GM04503 (cell line): ENCODE measurements at places on chromosomes 5 and 9.

DNA sequence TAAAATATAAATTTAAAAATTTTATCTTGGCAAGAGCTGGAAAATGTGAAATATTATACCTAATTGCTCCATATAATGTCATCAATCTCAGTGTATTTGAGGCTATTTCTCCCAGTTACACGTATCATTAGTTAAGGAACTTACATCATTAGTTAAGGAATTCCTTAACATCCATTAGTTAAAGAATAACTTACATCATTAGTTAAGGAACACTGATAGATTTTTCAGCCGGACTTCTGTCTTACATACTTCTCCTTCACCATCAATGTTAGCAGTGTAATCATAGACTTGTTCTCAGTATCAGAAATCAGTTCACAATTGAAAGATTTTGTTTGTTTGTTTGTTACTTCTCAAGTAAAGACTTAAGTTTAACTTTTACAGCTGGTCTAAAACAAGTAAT, 524.4 kb upstream of the CHD1 start:
- DNase-seq, result no peak

- no peak for DNase-seq
Observed at GRCh38 chr9:96245399-96245798, 56.6 kb downstream of the HSD17B3 start.

DNA sequence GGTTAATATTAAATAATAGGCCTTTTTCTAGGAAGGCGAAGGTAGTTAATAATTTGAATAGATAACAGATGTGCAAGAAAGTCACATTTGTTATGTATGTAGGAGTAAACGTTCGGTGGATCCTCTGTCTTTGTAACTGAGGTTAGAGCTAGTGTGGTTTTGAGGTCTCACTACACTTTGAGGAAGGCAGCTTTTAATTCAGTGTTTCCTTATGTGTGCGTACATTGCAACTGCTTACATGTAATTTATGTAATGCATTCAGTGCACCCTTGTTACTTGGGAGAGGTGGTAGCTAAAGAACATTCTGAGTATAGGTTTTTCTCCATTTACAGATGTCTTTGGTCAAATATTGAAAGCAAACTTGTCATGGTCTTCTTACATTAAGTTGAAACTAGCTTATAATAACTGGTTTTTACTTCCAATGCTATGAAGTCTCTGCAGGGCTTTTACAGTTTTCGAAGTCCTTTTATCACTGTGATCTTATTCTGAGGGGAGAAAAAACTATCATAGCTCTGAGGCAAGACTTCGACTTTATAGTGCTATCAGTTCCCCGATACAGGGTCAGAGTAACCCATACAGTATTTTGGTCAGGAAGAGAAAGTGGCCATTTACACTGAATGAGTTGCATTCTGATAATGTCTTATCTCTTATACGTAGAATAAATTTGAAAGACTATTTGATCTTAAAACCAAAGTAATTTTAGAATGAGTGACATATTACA, 45.7 kb downstream of the TGFBR1 start:
- DNase-seq, result no peak

GRCh38 chr5:105898183-105898582, 1772.6 kb downstream of the EFNA5 start:
- no peak for DNase-seq

GRCh38 chr5:72291601-72292000, 28.4 kb downstream of the MRPS27 start:
- DNase-seq, result no peak

- no peak for DNase-seq
Observed at GRCh38 chr5:180138976-180139730, 67.6 kb upstream of the RNF130 start.

- DNase-seq, result no peak
Observed at GRCh38 chr9:18023332-18023731, 444.5 kb downstream of the SH3GL2 start.

GRCh38 chr5:175576096-175576495, 81.8 kb upstream of the HRH2 start:
- DNase-seq, result no peak

- DNase-seq, result no peak
Observed at GRCh38 chr9:108188976-108189375, 666.8 kb downstream of the ACTL7B start.

DNA sequence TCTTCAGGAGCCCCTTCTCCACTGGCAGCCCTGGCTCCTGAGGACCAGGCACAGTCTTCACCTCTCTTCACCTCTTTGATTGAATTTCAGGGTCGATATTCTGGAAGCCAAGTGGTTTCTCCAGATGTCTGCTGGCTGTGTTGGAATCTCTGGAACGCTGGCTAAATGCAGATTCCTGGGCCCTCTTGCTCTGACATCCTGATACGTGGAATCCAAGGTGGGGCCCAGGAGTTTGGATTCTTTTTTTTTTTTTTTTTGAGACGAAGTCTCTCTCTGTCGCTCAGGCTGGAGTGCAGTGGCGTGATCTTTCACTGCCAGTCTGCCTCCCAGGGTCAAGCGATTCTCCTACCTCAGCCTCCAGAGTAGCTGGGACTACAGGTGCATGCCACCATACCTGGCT, 26.8 kb upstream of the IER5L start:
- no peak for DNase-seq

- DNase-seq, result no peak
Observed at GRCh38 chr5:120609570-120609969, 145.5 kb downstream of the PRR16 start.
